ENCODE measurements at places on chromosomes 7 and 10.

- no peak for DNase-seq
Observed at GRCh38 chr7:99617192-99617781, 541 bp downstream of the ZSCAN25 start.

GRCh38 chr10:94199565-94199964 is 163.2 kb downstream of the NOC3L start:
- DNase-seq: peak; percentile 37

DNA sequence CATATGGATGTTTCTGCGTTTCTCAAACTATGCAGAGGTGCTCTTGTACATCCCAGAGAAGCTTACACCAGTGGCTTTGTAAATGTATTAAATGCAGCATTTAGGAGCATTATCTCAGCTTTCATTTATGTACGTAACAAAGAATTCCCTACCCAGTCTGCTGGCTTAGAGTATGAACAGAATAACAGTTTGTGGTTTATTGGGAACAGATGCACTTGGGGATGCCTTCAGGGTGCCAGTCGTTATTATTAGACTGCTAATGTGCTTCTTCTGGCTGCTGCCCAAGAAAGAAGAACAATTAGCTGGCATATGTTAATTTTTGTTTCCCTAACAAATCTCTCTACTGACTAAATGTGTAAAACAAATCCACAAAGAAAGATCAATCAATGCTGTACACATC is 241.9 kb downstream of the FOXP2 start:
- DNase-seq: no peak

- no peak for DNase-seq
Observed at GRCh38 chr7:20219062-20219445, 1.9 kb upstream of the MACC1 start.

DNA sequence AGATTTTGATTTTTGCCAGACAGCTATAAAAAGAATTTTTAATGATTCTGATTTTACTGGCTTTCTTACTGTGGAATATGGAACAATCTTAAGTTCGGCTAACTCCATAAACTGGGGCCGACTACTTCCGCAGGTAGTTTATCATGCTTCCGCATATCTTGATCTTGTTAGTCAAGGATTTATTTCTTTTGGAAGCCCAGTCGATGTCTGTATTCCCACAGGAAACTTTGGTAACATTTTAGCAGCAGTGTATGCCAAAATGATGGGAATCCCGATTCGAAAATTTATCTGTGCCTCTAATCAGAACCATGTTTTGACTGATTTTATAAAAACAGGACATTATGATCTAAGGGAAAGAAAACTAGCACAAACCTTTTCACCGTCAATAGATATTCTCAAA is 8.1 kb downstream of the THNSL1 start:
- DNase-seq: no peak

- no peak for DNase-seq
Observed at GRCh38 chr10:20059084-20059835, 243.0 kb downstream of the PLXDC2 start.

DNA sequence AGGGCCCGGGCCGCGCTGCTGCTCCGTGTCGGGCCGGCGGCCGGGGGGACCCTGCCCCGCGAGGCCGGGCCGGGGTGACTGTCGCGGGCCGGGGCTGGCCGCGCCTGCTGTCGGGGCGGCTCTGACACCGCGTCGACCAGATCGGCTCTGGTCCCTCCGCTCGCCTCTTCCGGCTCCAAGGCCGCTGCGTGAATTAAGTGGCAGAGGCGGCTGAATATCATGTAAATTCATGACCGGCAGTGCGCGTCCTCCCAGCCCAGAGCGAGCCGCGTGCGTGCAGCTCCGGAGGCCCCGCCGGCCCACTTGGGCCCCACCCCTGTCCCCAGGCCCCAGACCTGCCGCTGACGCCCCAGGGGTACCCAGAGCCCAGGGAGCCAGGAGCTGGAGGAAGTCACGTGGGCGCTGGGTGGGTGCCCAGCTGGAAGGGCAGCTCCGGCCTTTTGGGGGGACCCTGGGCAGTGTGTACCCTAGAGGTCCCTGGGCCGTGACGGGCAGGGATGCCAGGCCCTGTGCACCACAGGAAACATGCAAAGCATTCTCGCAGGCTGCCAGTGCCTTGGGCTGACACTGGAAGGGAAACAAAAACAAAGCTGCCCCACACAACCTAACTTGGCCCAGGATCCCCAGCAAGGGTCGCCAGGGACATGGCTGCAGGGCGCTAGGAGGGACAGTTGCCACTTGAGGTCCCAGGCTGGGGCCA is 584.0 kb upstream of the MKI67 start:
- DNase-seq: no peak

DNA sequence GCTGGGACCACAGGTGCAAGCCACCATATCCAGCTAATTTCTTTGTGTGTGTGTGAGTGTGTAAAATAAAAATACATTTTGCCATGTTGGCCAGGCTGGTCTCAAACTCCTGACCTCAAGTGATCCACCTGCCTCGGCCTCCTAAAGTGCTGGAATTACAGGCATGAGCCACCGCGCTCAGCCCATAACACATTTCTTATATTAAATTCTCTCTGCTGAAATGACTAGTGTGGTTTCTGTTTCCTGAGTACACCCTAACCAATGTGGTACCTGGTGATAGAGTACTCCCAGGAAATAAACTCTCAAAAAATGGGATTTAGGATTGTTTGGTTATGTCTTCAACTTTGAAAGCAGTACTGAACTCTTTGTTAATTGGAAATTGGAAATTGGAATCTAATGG is 19.4 kb upstream of the FHIP2A start:
- DNase-seq: no peak

- DNase-seq: no peak
Observed at GRCh38 chr7:30159163-30159562, 24.4 kb downstream of the MTURN start.

DNA sequence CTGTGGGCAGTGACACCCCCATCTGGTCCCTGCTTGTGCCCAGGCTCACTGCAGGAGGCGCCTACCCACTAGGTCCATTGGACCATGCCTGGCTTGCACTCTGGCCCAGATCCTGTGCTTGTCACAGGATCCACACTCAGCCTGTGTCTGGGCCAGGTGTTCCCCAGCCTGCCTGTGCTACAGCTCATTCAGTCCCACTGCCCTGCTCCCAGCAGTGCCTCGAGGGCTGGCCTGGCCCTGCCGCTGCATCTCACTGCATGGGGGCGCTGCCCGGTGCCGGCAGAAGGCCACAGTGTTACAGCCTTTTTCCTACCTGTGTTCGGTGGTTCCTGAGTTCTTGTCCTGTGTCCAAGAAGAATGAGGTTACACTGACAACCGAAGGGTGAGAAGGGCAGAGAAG is 21.3 kb downstream of the SDHAF3 start:
- no peak for DNase-seq

GRCh38 chr10:129459762-129460539 is 7.1 kb upstream of the MGMT start:
- DNase-seq: no peak

- DNase-seq: no peak
Observed at GRCh38 chr7:141663081-141663849, 38.7 kb downstream of the DENND11 start.

DNA sequence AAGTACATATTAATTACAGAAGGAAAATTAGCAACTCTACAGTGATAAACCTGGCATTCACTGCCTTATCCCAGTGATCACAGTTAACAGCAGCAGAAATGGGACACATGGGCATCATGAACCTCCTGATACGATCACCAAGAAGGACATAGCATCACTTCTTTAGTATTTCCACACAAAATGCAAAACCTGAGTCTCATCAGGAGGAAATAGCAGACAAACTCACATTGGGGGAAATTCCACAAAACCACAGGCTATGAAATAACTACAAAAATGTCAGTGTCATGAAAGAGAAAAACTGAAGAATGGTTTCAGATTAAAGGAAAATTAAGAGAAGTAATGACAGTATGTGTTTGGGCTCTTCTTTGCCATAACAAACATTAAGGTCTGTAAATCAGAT is 12.0 kb upstream of the PURB start:
- DNase-seq: no peak

DNA sequence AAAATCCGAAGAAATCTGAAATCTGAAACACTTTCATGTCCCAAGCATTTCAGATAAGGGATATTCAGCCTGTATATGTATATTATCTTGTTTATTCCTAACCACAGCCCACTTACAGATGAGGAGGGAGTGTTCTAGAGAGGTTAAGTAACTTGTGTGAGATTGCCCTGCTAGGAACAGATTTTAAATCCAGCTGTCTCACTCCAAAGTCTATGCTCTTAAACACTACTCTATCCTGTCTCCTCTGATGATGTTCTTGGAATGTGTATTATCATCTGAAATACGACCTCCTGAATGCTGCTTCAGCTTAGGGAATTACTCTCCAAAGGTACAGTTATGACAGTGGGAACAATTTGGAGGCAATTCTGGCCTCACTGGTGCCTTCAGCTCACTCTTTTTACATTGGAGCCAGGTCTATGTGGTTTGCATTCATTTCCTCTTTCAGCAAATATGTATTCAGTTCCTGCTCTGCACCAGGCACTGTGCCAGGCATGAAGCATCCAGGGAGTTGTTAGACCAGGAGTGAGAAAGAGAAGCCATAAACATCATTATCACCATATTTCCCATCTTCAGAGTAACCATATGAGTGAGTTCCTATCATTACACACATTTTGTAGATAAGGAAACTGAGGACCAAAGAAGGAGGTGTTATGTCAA is 70.2 kb downstream of the NOC3L start:
- DNase-seq: no peak

DNA sequence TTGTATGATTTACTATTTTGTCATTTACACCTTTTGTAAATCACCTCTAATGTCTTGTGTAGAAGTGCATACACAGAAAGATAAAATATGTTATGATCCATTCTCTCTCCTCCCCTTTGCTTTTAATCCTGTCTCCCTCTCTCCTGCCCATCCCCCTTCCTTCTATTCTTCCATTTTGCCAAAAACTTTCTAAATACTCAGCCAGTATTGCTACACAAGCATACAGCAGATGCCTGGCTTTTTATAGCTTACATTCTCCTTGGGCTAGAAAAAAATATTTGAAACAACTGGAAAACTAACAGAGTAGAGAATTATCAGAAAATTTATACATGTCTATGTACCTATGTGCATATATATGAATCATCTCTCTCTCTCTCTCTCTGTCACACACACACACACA is 308.7 kb upstream of the BMPER start:
- DNase-seq: no peak

DNA sequence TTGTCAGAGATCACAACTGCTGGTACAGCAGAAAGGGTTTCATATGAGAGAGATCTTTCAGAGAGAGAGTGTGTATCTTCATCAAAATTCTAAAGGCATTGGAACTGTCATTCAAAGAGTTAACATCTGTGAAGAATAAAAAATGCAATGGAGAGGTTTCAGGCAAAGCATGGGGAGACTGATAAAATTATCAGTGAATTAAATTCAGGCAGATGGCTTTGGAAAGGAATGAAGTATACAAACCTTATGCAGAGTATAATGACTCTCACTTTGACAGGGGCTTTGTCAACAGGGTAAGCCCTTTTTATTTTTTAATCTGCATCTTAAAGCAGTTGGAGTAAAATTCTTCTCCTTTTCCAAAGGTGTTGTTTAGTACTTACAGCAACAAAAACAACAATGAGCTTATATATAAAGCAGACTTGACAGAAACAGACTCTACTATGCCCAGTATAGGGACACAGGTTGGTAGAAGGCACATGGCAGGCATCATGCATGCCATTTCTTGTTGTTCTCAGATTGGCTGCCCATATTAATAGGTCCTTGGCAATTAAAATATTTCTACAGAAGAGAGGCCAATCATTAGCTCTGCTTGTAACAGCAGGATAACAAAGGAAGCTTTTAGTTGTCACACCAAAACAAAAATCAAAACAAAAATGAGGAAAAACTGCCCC is 54.9 kb upstream of the NXPH1 start:
- DNase-seq: no peak

DNA sequence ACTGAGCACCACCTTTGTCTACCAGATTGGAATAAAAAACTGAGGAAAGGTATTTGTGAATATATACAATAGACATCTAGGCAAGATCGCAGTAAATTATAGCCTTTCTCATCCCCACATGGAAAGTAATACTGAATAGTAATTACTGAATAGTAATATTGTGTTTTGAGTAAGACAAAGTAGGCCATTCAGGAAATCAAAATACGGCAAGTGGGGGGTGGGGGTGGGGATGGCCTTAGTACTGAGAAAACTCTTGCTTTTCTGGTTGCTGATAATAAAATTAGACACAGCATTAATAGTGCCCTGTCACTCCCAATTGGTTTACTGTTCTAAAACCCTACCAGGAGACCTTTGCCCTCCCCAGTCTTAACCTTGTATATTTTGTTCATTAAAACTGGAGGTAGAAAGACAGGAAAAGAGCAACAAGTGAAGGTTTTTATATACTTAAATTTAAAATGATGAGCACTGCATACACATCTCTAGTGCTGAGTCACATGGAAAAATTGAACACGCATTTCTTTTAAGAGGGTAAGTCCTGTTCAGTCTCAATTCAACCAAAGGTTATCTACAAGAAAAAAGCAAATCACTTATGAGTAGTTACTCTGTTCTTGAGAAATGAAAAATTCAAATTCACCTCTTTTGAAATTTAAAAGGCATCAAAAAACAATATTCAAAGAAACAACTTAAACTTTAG is 65.6 kb downstream of the IGF2BP3 start:
- DNase-seq: no peak

All from RCC 7860 (cell line).